ENCODE measurements at places on chromosomes 12 and 14.

- DNase-seq: no peak
Observed at GRCh38 chr12:46292754-46293402, 24.0 kb upstream of the SLC38A1 start.

- DNase-seq: no peak
Observed at GRCh38 chr14:76208340-76208739, 56.6 kb downstream of the GPATCH2L start.

DNA sequence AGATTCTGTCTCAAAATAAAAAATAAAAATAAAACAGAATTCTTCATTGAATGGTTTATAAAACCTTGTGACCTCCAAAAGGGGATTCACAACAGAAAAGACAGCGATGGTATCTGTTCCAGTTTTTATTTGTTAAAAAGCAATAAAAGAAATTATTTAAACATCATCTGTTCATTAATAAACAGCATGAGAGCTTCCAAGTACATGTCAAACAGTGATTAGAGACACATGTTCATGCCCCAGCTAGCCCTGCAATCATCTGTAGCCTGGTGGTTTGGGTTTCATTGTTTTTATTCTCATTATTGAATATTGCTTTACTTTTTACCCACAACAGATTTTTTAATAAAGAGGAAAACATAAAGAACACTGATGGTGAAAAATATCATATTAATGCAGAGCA, 173.3 kb downstream of the ANO2 start:
- no peak for DNase-seq

DNA sequence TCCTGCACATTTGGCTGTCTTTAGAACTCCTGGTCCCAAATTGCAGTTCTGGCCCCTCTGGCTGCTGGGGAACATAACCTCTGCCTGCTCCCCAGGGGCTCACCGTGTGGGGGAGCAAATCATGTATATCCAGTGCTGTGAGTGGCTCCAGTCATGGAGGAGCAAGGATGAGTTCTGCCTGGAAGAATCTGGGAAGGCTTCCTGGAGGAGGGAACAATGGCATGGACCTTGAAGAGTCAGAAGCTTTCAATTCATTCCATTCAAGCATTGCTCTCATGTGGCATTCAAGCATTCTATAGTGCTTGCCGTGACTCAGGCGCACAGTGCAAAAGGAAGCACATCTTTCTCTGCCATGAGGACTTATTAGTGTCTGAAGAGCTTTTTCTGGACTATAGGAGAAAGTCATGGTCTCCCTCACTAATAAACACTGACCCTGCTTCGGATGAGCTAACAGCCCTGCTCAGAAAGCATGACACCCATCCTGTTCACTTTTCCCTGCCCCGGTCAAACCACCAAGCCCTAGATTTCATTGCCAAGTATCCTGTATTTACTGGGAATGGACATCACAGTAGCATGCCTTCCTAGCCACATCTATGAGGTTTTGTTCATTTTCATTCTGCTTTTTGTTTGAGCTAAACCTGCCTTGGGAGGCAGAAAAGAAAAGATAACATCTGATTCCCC, 3.5 kb downstream of the IFI27 start:
- DNase-seq: no peak

DNA sequence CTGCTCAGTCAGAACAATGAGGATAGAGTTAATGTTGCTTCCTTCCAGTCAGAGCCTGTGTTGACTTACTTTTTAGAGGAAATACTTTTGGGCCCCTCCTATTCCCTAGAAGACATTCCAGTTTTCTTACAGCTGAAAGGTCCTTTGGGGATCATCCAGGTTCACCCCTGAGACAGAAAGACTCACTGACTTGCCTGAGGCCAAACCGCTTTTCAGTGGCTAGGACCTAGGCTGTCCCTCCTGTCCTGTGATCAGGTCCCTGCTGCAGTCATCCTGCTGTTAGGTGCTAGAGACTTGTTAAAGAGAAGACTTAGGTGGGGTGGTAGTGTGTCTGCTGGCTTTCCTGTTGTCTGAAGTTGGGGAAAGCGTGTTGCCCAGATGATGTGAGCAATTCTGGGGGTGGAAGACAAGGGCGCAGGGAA, 39.6 kb downstream of the SUSD6 start:
- no peak for DNase-seq

GRCh38 chr12:23817345-23817744, 132.1 kb downstream of the SOX5 start:
- no peak for DNase-seq

DNA sequence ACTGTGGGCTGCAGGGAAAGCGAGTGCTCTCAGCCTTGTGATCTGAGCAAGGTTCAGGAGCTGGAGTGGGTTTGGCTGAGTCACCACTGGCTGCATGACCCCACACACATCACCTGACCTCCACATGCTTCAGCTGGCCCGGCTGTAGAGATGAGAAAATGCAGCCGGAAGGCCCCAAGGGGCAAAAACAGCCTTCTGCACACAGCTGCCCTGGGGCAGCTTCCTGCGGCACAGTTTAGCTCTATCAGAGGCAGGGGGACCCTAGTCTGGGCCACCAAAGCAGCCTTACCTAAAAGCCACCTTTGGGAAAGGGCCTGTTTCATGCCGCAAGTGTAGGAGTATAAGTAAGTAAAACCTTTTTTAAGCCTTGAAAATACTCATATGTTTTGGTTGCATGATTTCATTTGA, 123.3 kb downstream of the SSPN start:
- no peak for DNase-seq

GRCh38 chr12:7376196-7376595, 67.8 kb downstream of the CD163L1 start:
- DNase-seq: no peak

DNA sequence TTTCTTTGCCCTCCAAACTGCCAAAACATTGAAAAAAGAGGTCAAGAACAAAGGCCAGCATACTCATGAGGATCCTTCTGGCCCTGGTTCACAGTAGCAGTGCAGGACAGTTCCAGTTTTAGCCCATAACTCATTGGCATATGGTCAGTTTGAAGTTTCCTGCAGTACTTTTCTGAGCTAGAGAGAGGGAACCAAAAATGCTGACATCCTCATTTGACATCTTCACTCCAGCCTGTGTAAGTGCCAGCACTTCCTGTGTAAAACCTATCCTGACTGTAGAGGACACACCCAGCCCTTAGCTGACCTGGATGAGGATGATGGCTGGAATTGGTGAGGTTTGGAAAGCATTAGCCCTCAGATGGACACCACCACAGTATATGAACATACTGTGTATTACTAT, 84.1 kb downstream of the FGD4 start:
- no peak for DNase-seq

- DNase-seq: no peak
Observed at GRCh38 chr12:50547742-50548141, 43.0 kb downstream of the DIP2B start.

- no peak for DNase-seq
Observed at GRCh38 chr12:49703647-49704137, 3.5 kb downstream of the FMNL3 start.

GRCh38 chr12:94262228-94263010, 114.0 kb downstream of the PLXNC1 start:
- DNase-seq: no peak

DNA sequence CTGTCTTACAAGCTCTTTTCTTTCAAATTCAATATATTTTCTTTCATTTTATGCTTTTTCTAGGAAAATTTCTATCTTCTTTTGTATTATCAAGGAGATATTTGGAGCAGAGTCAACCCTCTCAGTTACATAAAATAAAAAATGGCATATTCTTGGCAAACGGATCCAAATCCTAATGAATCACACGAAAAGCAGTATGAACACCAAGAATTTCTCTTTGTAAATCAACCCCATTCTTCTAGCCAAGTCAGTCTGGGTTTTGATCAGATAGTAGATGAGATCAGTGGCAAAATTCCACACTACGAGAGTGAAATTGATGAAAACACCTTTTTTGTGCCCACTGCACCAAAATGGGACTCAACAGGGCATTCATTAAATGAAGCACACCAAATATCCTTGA, 20.6 kb downstream of the PIK3C2G start:
- no peak for DNase-seq

- no peak for DNase-seq
Observed at GRCh38 chr12:103901518-103902173, 28.6 kb upstream of the HSP90B1 start.

GRCh38 chr12:80791863-80792262, 75.2 kb downstream of the MYF5 start:
- no peak for DNase-seq

- DNase-seq: no peak
Observed at GRCh38 chr14:101359221-101360053, 201.9 kb upstream of the DIO3 start.

DNA sequence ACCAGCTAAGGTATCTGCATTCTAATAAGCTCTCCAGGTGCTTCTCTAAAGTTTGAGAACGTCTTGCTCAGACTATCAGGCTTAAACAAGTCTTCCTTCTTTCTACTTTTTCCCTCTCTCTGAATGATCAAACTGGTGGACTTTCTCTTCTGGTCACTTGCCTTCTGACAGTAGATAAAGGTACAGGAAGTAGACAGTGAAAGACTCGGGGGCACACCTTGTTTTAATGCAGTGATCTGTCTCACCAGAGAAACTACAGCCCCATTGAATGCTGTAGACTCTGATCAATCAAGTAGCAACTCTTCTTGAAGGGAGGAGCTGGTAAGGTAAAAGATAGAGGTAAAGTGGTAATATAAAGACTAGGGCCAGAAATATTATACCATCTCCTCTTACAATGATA, 48.1 kb upstream of the ATXN7L3B start:
- DNase-seq: no peak

GRCh38 chr14:102046337-102047278, 40.2 kb downstream of the HSP90AA1 start:
- DNase-seq: peak; percentile 74

- DNase-seq: no peak
Observed at GRCh38 chr12:94704452-94705306, 54.3 kb upstream of the TMCC3 start.

DNA sequence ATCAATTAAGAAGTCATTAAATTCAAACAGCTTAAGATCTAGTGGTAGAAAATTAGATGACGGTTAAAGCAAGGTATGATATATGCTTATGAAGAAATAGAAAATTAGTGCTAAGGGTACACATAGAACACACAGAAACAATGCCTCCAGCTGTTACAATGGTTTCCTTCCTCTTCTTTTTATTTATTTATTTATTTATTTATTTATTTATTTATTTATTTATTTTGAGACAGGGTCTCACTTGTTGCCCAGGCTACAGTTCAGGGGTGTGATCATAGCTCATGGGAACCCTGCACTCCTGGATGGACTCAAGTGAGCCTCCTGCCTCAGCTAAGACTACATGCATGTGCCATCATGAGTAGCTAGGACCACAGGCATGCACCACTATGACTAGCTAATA, 34.9 kb upstream of the PTPRR start:
- no peak for DNase-seq

Measured in retina (tissue), 1 donor.